Mesendoderm (in vitro differentiated cells): ENCODE measurements at places on chromosomes 13 and 19.
A peak's percentile ranks its signal among the peaks of the same experiment; 100 is the strongest.

- no peaks in the 10 kb centered on the region for H3K36me3 ChIP-seq
- H3K27me3 ChIP-seq: no peaks in the 10 kb centered on the region
- no peaks in the 10 kb centered on the region for H3K4me1 ChIP-seq
- no peak overlapping the region for H3K27ac ChIP-seq
Measured at GRCh38 chr13:29507356-29507755, 88.1 kb downstream of the SLC7A1 start.

- H3K27ac ChIP-seq: no peak overlapping the region
- peak; percentile 94 for DNase-seq
- H3K4me1 ChIP-seq: no peaks in the 10 kb centered on the region
Measured at GRCh38 chr13:35630551-35631275, 154.2 kb upstream of the MAB21L1 start.

DNA sequence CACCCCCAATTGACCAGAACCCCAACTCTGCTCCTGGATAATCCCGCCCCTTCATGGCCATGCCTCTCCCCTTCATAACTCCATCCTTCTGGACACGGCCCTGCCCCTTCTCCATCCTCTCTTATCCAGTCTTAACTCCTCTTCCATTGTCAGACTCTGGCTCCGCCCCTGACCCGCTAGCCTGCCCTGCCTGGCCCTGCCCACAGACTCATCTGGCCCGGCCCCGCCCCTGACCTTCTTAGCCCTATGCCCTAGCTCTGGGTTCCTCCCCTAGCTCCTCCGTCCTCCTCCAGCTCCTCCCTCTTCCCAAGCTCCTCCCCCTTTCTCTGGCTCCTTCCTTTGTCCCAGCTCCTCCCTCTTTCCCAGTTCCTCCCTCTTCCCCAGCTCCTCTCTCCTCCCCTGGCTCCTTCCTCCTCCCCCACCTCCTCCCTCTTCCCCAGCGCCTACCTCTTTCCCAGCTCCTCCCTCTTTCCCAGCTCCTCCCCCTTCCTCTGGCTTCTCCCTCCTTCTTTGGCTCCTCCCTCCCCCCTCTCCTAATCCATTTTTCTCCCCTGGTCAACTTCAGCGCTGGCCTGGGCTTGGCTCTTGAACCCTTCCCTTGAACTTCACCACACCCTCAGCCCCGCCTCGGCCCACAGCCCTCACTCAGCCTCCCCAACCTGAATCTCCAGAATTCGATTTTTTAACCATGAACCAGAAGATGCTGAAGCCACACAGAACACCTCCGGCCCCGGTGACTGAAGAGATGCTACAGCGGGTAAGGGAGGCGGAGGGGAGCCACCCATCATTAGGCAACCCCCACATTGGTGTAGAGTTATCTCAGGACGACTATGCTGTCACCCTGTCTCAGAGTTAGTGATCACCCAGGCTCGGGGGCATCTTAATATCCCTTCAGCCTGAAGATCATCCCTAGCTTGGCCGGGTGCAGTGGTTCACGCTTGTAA is 9.2 kb upstream of the ZNF358 start:
- peak; percentile 97 for DNase-seq
- no peak overlapping the region for H3K27ac ChIP-seq
- no peaks in the 10 kb centered on the region for H3K4me1 ChIP-seq

DNA sequence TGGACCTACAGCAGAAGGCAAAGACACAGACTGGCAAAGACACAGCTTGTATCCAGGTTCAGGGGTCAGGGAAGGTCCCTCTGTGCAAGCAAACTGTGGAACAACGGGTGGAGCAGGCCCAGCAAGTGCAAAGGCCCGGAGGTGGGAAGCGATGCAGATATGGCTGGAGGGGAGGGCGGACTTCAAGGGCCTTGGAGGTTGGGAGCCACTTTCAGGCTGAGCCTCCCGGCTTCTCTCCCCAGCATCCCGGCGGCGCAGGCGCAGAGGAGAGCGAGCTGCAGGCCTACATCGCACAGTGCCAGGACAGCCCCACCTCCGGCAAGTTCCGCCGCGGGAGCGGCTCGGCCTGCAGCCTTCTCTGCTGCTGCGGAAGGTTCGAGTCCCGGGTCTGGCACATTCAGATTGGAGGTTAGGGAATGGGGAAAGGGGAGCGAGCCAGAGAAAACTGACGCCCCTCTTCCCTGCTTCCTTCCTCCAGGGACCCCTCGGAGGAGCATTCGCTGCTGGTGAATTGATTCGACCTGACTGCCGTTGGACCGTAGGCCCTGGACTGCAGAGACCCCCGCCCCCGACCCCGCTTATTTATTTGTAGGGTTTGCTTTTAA is 2.1 kb upstream of the PNPLA6 start:
- no peaks in the 10 kb centered on the region for H3K27me3 ChIP-seq
- peak; percentile 38 for DNase-seq
- H3K4me3 ChIP-seq: peak overlapping the region; percentile 26
- peaks cover 2% of the 10 kb centered on the region for H3K36me3 ChIP-seq
- H3K27ac ChIP-seq: peak overlapping the region; percentile 37
